ENCODE measurements at places on chromosomes 11 and 22.

GRCh38 chr22:38236786-38237185 is 35.0 kb downstream of the MAFF start:
- DNase-seq: no peak

DNA sequence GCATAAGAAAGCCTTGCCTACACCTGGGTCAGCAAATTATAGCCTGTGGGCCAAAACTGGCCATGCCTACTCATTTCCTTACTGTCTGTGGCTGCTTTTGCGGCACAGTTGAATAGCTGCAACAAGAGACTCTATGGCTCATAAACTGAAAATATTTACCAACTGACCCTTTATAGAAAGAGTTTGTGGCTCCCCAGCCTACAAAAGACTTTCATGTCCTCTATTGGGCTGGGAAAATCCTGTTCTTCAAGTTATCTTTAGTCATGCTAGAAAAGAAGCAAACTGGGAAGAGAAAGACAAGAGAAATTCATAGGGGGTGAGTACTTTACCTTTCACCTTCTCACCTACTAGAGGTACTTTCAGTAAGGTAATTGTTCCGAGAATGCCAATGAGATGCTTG is 175.1 kb downstream of the SWAP70 start:
- DNase-seq: no peak

DNA sequence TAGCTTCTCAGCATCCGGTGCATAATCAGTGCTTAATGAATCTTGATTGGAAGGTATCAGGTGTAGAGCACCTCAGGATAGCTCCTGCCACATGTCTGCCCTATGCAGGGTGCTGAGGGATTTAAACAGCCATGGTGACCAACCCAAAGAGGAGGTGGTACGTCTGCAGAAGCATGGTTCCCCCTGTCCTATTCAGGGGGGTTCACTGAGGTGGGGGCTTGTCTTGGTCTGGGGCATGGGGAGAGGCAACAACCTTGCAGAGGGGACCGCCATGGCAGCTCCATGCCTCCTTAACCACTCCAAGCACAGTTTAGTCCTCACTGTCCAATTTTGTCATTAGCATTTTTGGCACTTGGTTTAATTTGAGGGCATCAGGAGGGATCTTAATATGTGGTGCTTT is 24.9 kb downstream of the UBE2L3 start:
- no peak for DNase-seq

GRCh38 chr11:87660926-87661660 is 514.1 kb downstream of the RAB38 start:
- peak; percentile 44 for DNase-seq

GRCh38 chr22:46010951-46011626 is 34.1 kb upstream of the WNT7B start:
- no peak for DNase-seq

GRCh38 chr22:40276996-40277823 is 69.1 kb upstream of the ADSL start:
- no peak for DNase-seq

GRCh38 chr22:33117821-33118220 is 59.6 kb upstream of the SYN3 start:
- no peak for DNase-seq

DNA sequence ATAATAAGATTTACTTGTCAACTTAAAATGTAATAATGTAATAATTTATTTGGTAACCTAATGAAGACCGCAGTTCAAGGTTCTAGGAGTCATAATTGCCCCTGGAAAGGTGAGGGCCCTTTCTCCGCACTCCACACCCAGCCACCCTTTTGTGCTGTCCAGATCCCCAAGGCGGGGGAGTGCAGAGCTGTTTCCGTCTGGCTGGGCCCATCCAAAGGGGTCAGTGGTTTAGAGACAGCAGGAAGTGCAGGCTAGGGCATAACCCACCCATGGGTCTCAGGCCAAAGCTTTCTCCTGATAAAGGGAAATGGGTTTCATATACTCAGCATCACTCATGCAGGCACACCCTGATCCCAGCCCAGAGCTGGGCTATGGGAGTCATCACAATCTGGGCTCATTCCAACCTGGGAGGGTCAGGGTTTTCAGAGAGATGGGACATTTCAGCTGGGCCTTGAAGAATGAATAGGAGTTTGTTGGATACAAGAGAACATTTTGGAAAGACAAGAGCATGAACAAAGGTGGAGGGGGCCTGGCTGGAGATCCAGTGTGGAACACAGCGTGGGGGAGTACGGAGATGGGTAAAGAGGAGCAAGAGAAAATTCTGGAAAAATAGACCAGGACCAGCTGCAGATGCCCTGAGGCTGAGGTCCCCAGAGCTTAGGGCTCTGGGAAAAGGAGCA is 432.2 kb downstream of the TBC1D22A start:
- no peak for DNase-seq

GRCh38 chr11:76554767-76555166 is 109.9 kb downstream of the EMSY start:
- DNase-seq: no peak

- DNase-seq: no peak
Observed at GRCh38 chr11:120141113-120141767, 3.3 kb upstream of the TRIM29 start.

DNA sequence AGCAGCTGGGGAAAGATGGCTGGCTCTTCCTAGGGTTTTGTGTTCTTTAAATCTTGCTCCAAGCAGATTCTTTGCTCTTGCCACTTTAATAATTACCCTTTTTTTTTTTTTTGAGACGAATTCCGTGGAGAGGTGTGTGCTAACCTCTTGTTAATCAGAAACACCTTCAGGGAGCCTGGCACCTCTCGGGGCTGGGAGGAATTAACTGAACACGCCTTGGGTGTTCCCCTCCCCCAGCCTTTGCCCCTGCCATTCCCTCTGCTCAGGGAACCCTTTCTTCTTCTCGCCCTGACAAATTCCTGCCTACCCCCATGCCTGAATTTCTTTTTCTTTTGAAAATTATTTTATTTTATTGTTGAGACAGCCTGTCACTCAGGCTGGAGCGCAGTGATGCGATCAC is 17.5 kb downstream of the TMPRSS6 start:
- DNase-seq: no peak

- DNase-seq: no peak
Observed at GRCh38 chr11:8298801-8299786, 35.4 kb upstream of the LMO1 start.

- DNase-seq: no peak
Observed at GRCh38 chr11:77211594-77212251, 83.7 kb downstream of the MYO7A start.

Data from occipital lobe (tissue), 3 donors.